Activated CD4-positive, alpha-beta memory T cell treated with anti-CD3 and anti-CD28 coated beads, Interleukin-2, amount 10 ng/mL, durations not matched to agents 7 days and 5 days (primary cell): ENCODE measurements at places on chromosomes 3 and 15.
A peak's percentile ranks its signal among the peaks of the same experiment; 100 is the strongest.

- no peak overlapping the region for H3K27ac ChIP-seq
- H3K27me3 ChIP-seq, result peaks cover 28% of the 10 kb centered on the region
- no peak overlapping the region for H3K4me3 ChIP-seq
- no peaks in the 10 kb centered on the region for H3K36me3 ChIP-seq
- peaks cover 12% of the 10 kb centered on the region for H3K4me1 ChIP-seq
Measured at GRCh38 chr15:38128341-38128781, 124.3 kb upstream of the SPRED1 start.

DNA sequence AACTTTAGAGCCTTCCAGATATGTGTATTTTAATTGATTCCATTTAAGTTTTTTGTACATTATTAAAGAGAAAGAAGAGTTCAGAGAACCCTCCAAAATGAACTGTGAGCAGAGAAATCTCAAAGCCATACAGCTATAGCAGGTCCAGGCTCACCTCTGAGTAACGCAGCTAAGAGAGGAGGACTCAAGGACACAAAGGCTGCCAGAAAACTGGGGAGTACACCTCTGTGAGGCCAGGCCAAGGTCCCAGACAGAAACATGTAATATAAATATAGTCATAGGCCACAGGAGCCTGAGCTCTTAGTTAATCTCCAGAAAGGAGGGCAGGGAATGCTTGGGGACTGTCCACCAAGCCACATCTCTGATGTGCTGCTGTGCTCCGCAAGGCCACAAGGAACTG lies 66.5 kb downstream of the TMEM39A start:
- no peaks in the 10 kb centered on the region for H3K27me3 ChIP-seq
- peaks cover 7% of the 10 kb centered on the region for H3K36me3 ChIP-seq
- no peak overlapping the region for H3K27ac ChIP-seq
- H3K4me3 ChIP-seq, result no peak overlapping the region
- no peak for DNase-seq

DNA sequence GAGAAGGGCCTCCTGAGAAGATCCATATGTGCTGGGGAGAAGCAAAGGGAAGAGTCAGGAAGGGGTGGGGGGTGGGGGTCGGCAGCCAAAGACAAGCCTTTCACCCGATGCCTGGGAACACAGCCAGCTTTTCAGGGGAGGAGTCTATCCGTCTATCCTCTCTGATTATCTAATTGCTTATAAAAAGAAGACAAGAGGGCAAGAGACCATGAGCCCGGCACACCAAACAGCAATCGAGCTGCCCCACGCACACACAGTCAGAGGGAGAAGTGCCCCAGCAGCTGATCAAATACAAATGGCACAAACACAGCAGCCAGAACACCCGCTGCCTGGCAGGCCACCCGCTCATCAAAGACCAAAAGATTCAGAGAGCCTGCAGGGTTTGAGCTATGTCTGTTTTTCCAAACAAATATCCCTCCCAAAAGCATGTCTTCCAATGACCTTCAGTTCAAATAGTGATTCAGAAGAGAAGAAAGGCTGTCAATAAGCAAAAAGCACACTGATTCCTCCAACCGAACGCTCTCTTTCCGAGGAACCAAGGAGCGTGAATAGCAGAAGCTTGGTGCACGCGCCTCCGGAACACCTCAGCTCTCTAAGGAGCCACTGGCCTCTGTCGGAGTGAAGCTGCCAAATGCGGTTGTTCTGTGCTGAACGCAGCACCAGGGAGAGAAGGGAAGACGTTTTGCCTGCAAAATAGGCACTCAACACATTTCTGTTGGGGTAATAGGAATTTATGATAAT lies 419.2 kb downstream of the OCA2 start:
- H3K27ac ChIP-seq, result no peak overlapping the region
- H3K4me1 ChIP-seq, result no peaks in the 10 kb centered on the region
- H3K36me3 ChIP-seq, result no peaks in the 10 kb centered on the region
- no peak for DNase-seq
- H3K27me3 ChIP-seq, result no peaks in the 10 kb centered on the region
- no peak overlapping the region for H3K4me3 ChIP-seq

DNA sequence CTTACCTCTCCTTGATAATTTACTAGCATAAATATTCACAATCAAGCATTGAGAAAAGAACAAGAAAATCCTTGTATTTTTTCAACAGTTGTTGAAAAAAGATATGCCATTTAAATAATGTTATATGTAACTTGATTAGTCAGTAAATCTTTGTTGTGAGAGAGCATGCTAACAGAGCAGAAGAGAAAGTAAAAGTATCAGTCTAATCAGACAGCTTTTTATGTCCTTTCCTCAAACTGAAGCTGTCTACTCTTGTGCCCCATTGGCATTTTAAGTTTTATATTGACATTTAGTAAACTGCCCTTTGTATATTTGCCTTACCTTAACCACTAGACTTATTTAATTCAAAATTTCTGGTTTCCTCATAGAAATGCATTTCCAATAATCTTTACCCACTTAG lies 668.7 kb downstream of the OTOL1 start:
- no peaks in the 10 kb centered on the region for H3K27me3 ChIP-seq
- H3K27ac ChIP-seq, result no peak overlapping the region

- H3K4me1 ChIP-seq, result no peaks in the 10 kb centered on the region
- H3K4me3 ChIP-seq, result no peak overlapping the region
- H3K36me3 ChIP-seq, result peaks cover 29% of the 10 kb centered on the region
- no peaks in the 10 kb centered on the region for H3K27me3 ChIP-seq
- no peak overlapping the region for H3K27ac ChIP-seq
Measured at GRCh38 chr3:197104738-197105137, 75.1 kb upstream of the MELTF start.

GRCh38 chr3:171267104-171267503 lies 193.1 kb downstream of the TNIK start:
- peaks cover 6% of the 10 kb centered on the region for H3K36me3 ChIP-seq
- DNase-seq, result no peak
- H3K4me1 ChIP-seq, result peaks cover 77% of the 10 kb centered on the region
- H3K27ac ChIP-seq, result peak overlapping the region; percentile 77
- no peaks in the 10 kb centered on the region for H3K27me3 ChIP-seq
- H3K4me3 ChIP-seq, result peak overlapping the region; percentile 28

DNA sequence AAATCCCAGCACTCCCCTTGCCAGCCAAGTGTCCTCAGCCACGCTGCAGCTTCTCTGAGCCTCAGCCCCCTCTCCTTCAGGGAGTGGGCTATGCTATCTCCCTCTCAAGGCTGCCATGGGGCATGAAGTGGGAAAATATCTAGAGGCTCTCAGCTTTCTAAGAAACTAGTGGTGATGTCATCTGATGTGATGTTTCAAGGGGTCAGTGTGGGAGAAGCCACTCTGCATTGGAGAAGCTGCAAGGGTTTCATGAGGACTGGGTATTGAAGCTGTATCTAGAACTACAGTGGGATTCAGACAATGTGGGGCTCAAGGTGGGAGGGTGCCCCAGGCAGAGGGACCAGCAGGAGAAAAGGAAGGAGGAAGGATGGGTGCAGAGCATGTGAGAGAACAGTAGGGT lies 210.2 kb downstream of the TLE3 start:
- no peak overlapping the region for H3K27ac ChIP-seq
- peaks cover 11% of the 10 kb centered on the region for H3K27me3 ChIP-seq
- no peak for DNase-seq
- peaks cover 3% of the 10 kb centered on the region for H3K4me1 ChIP-seq
- no peak overlapping the region for H3K4me3 ChIP-seq
